Testis (tissue), 5 donors: ENCODE measurements at places on chromosomes 5 and 9. TPM values are rescaled to one million over a fixed set of nuclear protein-coding genes. Genes with fewer than 3 reads are reported as not detected.
A peak's percentile ranks its signal among the peaks of the same experiment; 100 is the strongest.

Gene IL13
- total RNA-seq: 17.3 TPM

DNA sequence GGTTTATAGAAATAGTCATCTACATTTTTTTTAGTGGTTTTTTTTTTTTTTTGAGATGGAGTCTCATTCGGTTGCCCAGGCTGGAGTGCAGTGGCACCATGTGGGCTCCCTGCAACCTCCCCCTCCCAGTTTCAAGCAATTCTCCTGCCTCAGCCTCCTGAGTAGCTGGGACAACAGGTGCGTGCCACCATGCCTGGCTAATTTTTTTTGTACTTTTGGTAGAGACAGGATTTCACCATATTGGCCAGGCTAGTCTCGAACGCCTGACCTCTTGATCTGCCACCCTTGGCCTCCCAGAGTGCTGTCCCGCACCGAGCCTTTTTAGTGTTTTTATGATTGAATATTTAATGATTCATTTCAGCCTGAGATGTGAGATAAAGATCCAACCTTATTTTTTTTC is 27.3 kb downstream of the ANKRD33B start:
- no peaks in the 10 kb centered on the region for H3K36me3 ChIP-seq
- H3K4me1 ChIP-seq: no peaks in the 10 kb centered on the region
- no peak overlapping the region for H3K27ac ChIP-seq
- no peak for DNase-seq

DNA sequence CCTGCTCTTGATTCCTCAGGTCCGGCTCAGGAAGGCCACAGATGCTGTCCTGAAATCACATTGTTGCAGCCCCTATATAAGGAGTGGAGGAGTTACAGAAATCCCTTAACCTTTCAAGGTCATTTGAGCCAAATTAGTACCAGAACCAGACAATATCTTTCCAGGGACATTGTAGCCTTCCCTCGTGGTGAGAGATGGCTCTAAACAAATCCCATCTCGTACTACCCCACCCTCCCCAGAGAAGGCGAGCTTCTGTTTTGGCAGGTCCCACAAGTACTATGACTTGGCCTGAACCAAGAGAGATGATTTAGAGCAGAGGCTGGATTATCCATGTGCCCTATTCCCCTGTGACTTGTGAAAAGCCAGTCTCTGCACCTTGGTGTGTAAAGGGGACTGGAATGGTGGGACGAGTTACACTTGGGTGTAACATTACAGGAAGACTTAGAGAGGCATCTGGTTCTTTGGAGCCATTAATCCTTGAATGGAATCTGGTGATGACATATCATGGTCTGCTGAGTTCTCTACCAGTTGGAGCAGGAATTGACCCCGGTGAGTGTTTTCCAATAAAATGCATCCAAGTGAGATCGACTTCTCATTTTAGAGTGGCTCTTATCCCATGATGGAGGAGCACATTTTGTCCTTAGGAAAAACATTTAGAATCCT is at the start of gene FAM240B:
TSS of gene FAM240B (minus strand) at position 51 of the 663 bp plus-strand sequence. CDS start 16,134 bp downstream, outside the sequence.
- H3K4me3 ChIP-seq: no peak within 1 kb of the TSS
- H3K27ac ChIP-seq: no peak within 1 kb of the TSS
- DNase-seq: no peak
- H3K27me3 ChIP-seq: no peaks in the 10 kb centered on the region
- H3K4me1 ChIP-seq: no peaks in the 10 kb centered on the region

Gene DMRT2
- total RNA-seq: 4.6 TPM

GRCh38 chr5:14665101-14665822 is 744 bp downstream of the OTULIN start:
- peak overlapping the region; percentile 68 for H3K27ac ChIP-seq
- peaks cover 16% of the 10 kb centered on the region for H3K4me1 ChIP-seq
- DNase-seq: peak; percentile 61
- no peaks in the 10 kb centered on the region for H3K27me3 ChIP-seq
- H3K36me3 ChIP-seq: no peaks in the 10 kb centered on the region

DNA sequence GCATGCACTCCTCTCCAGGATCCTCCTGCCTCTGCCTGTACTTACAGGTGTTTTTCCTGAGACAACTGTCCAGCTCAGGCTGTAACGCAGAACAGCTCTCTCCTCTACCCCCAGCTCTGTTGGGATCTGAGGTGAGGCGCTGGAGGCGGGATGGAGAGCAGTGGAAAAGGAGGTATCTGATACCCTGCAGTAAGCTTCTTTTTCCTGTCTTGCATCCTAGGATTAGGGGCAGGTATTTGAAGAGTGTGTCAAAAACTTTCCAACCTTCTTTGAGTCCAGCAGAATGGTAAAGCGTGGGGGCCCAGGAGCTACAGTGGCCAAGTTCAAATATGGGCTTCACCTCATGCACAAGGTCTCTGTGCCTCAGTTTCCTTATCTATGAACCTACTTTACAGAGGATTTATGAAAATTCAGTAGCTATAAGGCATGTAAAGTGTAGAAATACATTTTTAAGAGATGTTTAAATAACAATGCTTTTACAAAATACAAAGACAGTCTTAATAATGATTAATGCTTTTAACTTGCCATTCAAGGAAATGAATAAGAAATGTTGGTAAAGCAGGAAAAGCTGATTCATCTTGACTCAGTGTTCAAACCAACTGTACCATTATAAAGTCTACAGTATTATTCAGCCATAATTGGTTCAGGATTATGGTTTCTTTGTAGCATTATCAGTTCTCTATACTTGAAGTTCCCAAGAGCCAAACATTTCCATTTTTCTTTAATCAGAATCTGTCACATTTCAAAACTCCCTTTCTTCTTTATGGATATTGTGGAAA is 26.1 kb downstream of the MAP1B start:
- H3K27me3 ChIP-seq: no peaks in the 10 kb centered on the region
- H3K4me1 ChIP-seq: peaks cover 27% of the 10 kb centered on the region
- no peak for DNase-seq
- no peak overlapping the region for H3K4me3 ChIP-seq

Gene GAS1
- 12.9 TPM for total RNA-seq

DNA sequence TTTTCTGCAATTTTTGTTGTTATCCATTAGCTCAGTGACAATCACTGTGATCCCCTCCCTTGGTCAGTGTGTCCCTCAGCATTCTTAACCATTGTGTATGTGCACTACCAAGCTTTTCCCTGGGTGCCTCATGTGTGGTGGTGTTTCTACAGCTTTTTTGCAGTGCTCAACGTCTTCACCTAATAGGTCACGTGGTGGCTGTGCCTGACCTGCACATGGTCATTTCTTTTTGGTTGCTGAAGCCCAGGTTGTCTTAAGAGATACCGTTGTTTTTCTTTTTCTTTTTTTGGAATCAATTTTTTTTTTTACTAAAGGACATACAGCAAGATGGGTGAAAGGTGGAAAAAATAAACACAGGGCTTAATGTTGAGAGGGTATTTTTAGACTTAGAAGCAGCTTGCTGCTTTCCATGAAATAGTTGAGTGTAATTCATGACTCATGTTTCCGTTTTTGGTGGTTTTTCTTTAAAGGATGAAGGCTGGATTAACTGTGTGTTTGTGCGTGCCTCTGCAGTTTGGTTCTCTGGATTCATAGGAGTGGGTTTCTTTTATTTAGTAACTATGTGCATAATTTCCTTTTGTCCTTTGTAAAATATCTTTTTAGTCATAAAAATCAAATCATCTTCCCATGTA is 22.2 kb downstream of the SH3GL2 start:
- H3K36me3 ChIP-seq: no peaks in the 10 kb centered on the region
- H3K27me3 ChIP-seq: no peaks in the 10 kb centered on the region
- no peaks in the 10 kb centered on the region for H3K4me1 ChIP-seq
- DNase-seq: no peak

DNA sequence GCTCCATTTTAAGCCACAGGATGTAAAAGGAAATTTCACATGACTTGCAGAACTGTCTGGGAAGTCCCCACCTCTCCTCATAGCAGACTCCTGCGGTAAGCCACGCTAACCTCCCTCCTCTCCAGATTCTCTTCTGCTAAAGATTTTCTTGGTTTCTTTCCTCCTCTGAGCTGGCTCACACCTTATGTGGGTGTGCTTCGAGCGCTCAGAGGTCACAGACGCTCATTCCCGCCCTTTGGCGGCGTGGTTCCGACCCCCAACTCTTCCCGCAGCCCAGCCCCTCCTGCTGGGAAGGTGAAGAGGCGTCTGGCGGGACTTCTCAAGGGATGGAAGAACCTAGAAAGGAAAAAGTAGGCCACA is 32.9 kb upstream of the CDK20 start:
- no peaks in the 10 kb centered on the region for H3K36me3 ChIP-seq
- no peak overlapping the region for H3K27ac ChIP-seq
- peaks cover 5% of the 10 kb centered on the region for H3K4me1 ChIP-seq
- H3K4me3 ChIP-seq: peak overlapping the region; percentile 38

Gene DBN1
- 69.6 TPM for total RNA-seq

DNA sequence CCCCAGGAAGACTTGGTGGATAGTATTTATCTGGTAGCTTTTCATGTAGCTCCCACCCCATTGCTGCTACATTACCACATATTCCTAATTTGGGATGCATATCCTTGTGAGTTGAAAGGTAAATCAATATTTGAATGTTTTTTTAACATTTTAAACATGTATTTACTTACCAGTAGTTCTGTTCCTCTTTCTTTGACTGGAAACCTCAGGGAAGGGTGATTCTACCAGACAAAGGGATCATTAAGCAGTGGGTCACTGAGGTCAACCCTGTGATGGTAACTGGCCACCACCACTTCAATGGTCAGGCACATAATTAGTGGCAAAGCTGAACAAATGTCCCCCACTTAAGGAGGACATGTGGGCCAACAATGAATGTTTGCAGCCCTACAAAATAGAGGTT is 27.2 kb upstream of the KLF9 start:
- no peaks in the 10 kb centered on the region for H3K4me1 ChIP-seq
- no peaks in the 10 kb centered on the region for H3K36me3 ChIP-seq
- no peak overlapping the region for H3K4me3 ChIP-seq
- DNase-seq: no peak
- H3K27me3 ChIP-seq: no peaks in the 10 kb centered on the region
- no peak overlapping the region for H3K27ac ChIP-seq

DNA sequence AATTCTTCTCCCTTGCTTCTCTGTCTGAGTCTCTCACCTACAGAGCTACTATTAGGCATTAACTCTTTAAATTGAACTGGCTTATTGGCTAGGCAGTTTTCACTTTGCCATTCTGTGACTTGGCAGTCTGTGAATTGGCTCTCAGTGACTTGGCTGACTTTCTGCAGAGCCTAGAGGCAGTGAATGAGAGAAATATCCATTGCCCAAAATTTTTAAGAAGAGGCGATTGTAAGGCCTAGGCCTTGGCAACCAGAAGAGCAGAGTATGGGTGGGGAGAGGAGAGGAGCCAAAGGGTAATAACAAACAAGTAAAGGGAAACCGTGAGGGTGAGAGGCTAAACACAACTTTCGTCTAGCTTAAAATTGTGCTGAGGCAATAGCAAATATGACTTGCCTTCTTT is 176.7 kb downstream of the PRR16 start:
- DNase-seq: no peak
- H3K4me3 ChIP-seq: no peak overlapping the region
- no peaks in the 10 kb centered on the region for H3K36me3 ChIP-seq
- no peak overlapping the region for H3K27ac ChIP-seq
- no peaks in the 10 kb centered on the region for H3K27me3 ChIP-seq
- no peaks in the 10 kb centered on the region for H3K4me1 ChIP-seq

GRCh38 chr9:20199111-20199510 is 410.3 kb upstream of the SLC24A2 start:
- no peaks in the 10 kb centered on the region for H3K4me1 ChIP-seq
- no peaks in the 10 kb centered on the region for H3K36me3 ChIP-seq
- H3K27me3 ChIP-seq: no peaks in the 10 kb centered on the region
- DNase-seq: no peak

- DNase-seq: no peak
- H3K36me3 ChIP-seq: no peaks in the 10 kb centered on the region
- H3K4me1 ChIP-seq: peaks cover 32% of the 10 kb centered on the region
- no peak overlapping the region for H3K4me3 ChIP-seq
Observed at GRCh38 chr9:128088253-128088945, 20.4 kb downstream of the SLC25A25 start.

- H3K4me3 ChIP-seq: no peak overlapping the region
- peaks cover 4% of the 10 kb centered on the region for H3K4me1 ChIP-seq
- DNase-seq: no peak
- no peaks in the 10 kb centered on the region for H3K36me3 ChIP-seq
Observed at GRCh38 chr5:135194573-135195269, 160.7 kb upstream of the PITX1 start.

DNA sequence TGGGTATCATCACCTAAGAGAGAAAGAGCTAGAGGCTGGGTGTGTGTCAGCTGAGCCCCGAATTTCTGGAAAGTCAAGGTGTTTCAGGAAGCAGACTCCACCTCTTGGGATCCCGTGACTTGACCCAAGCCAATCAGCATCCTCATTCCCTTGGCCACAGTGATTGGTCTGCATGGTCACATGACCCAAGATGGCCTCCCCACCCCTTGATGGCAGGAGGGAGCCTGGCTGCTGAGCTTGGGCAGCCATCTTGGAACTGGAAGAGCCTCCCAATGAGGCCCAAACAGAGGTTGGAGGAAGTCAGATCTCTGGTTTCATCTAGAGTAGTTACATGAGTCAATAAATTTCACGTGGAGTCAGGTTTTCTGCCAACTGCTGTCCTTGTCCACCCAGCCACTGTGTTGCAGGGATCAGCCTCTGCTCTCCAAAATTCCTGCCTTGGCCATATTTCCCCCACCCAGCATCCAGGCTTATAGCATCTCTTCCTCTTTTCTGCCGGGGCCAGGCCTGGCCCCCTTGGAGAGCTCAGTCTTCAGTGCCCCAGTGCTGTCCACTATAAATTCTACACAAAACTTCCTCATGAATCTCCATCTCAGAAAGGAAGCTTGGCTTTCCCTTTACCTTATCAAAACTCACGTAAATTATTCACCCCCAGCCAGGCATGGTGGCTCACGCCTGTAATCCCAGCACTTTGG is 17.2 kb upstream of the SUSD3 start:
- peak; percentile 53 for DNase-seq
- H3K4me3 ChIP-seq: no peak overlapping the region
- H3K27ac ChIP-seq: no peak overlapping the region
- H3K27me3 ChIP-seq: no peaks in the 10 kb centered on the region
- H3K4me1 ChIP-seq: no peaks in the 10 kb centered on the region

DNA sequence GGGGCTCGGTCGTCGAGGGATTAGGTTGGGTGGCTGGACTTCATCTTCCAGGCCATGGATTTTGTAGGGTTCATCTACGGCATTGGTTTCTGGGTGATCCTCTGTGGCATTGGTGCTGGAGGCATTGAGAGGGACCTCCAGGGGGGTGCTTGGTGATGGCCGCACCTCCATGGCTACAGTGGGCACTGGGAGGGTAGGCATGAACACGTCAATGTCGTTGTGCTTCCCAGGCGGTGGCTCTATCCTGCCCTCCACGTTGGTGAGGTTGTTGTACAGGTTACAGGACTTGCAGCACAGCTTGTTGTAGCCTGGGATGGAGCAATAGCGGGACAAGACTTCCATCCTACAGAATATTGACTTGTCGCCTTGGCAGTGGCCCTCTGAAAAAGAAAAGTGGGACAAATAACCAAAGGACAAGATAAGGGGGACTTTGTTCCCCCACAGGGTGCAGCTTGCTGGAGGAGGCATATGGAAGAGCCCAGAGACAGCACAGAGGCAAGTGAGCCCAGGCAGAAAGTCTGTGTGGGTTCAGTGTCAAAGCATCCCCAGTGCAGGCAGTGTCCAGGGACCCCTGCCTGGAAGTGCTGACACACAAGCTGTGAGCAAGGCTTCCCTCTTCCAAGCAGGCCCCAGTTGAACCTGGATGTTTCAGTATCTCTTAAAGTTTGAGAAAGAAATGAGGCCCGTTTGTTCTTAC is 53.9 kb downstream of the ZNF354C start:
- no peaks in the 10 kb centered on the region for H3K36me3 ChIP-seq
- H3K27me3 ChIP-seq: no peaks in the 10 kb centered on the region
- no peak overlapping the region for H3K4me3 ChIP-seq

GRCh38 chr5:172123269-172123692 is 64.7 kb downstream of the STK10 start:
- H3K36me3 ChIP-seq: no peaks in the 10 kb centered on the region
- H3K27ac ChIP-seq: no peak overlapping the region
- peaks cover 16% of the 10 kb centered on the region for H3K4me1 ChIP-seq
- no peak overlapping the region for H3K4me3 ChIP-seq
- no peaks in the 10 kb centered on the region for H3K27me3 ChIP-seq
- DNase-seq: peak; percentile 97
